ENCODE measurements at places on chromosomes 13 and 19.
A peak's percentile ranks its signal among the peaks of the same experiment; 100 is the strongest.

GRCh38 chr13:81551036-81551435 lies 1210.1 kb upstream of the SPRY2 start:
- DNase-seq = no peak

DNA sequence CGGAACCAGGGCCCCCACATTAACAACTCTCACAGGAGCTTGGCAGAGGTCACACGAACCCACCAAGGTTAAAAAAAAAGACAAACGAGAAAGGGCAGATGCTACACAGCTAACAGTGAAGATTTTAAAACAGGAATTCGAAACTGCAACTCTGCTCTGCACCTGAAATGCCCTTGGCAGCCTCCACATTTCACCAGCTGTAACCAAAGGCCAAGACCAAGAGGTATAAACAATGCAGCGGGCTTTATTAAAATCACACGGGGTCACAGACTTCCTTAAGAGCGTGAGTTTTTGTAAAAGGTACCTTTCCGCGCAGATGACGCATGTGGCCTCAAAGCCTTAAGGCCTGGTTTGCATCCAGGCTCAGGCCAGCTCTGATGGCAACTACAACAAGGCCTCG lies 88.2 kb downstream of the STK24 start:
- DNase-seq = peak; percentile 53

- peak; percentile 30 for DNase-seq
Observed at GRCh38 chr13:33441015-33441414, 155.5 kb upstream of the STARD13 start.

DNA sequence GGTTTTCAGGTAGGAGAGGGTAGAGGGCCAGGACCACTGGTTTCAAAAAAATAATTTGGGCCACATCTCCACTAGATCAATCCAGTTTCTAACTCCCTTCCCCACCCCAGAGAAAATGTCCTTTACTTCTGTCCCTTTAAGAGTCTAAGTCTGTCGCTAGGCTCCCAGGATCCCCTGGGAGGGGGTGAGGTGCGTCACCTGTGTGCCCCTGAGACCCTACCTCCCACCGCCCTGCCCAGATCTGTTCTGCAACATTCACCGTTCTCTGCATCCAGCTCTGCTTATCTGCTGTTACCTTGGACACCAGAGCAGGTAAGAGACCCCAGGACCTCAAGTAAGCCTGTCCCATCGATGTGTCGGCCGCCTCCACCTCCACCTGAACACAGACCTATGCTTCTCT lies at the start of gene GFY:
TSS of gene GFY (plus strand) at position 211 of the 400 bp plus-strand sequence. CDS start 1,043 bp downstream, outside the sequence.
- DNase-seq = no peak

- no peak for DNase-seq
Observed at GRCh38 chr19:51466723-51467122, 8.5 kb upstream of the SIGLEC8 start.

DNA sequence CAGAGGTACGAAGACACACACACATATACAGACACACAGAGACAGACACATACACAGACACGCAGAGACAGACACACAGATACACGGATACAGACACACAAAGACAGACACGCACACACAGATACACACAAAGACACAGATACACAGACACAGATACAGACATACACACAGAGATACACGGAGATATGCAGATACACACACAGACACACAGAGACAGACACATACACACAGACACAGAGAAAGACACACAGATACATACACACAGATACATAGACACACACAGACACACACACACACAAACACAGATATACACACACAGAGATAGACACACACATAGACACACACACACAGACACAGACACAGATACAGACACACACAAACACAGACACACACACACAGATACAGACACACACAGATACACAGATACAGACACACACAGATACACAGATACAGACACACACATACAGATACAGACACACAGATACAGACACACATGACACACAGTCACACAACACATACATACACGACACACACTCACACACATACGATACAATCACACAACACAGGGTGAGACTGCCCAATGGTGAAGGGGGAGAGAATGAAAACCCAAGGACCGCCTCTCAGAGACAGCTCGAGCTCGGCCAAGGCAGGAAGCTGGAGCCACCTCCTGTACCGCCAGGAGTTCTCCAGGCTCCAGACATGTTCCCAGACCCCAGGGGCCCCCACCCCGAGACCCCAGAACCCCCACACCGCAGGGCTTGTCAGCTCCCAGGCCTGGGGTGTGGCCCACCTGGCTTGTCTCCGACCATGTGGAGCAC lies 8.8 kb upstream of the CCER2 start:
- DNase-seq = no peak

- peak; percentile 76 for DNase-seq
Observed at GRCh38 chr19:14361824-14362223, 19.4 kb upstream of the ADGRE5 start.

DNA sequence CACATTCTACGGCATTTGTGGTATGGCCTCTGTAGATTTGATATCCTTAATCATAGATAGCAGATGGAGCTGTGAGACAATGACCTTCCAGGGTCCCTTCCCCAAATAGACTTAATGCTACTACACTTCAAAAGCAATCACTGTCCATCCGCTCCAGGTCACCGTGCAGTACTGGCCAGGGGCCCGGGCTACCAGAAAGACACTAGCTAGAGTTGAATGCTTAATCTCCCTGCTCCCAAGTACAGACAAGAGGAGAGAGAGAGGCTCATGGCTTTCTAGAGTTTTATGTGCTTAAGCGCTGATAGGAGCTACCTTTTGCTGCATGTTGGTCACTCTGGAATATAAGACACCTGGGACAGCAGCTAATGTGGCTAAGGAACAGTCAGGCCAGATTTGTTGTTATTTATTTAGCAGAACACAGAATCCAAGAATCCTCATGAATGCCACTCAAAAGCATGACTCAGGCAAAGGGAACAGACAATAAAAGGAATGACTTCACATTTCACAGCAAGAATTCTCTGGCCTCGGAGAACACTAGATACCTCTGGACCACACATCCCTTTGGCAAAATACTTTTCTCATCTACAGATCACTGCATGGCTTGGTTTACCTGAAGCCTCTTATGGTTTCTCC lies 165.0 kb downstream of the LACC1 start:
- DNase-seq = no peak

DNA sequence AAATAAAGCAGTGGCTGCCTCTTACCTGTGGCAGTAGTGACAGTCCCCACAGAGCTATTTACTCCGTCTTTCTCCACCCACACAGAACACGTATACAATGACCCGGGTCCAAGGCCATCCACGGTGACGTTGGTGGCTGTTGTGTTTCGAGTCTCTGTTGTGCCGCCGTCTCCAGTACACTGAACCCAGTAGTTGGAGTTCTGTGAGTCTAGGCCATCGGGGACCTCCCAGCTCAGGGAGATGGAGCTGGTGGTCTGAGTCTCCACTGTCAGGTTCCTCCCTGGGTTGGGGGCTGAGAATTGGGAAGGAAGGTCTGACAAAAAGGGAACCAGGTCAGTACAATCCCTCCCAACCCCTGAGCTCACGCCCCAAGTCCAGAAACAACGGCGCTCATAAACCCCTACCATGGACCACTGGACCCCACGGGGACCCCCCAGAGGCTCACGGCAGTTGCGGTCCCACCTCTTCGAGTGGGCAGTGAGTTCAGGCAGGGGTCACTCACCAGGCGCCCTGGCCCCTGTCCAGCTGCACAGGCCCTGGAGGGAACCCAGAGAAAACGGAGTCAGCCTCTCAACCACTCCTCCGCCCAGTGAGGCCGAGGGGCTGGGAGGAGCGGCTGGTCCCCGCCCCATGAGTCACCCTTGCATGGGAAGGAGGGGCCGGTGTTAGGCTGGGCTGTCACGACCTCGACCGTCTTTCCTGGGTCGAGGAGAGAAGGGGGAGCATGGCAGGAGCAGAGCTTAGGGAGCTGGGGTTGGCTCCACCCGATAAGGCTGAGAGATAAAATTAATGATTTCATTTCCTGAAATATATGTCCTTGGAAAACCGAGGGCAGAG lies 2.4 kb downstream of the PTPRH start:
- DNase-seq = no peak

GRCh38 chr13:114023716-114024602 lies 50.1 kb upstream of the C13orf46 start:
- no peak for DNase-seq

DNA sequence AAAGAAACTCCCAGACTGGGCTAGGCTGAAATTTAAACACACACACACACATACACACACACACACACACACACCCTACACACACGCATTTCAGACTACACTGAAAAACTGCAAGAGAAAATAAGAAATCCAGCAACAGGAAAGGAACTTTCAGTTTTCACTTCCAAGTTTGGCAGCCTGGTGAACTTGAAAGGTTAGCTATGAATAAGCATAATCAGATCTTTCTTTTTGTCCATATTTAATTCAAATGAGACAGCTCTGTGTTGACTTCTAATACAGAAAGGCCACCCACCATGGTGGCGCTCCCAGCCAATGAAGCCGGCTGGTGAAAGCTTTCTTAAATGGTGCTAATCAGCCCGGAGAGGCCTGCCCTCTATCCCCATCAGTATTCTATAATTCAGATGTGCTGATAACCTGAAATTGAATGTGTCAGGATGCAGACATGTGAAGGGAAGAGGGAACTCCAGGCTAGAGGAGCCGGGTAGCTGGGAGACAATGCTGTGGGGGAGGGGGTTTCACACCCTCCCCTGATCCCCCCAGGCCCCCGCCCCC lies 108.3 kb upstream of the ZNF536 start:
- DNase-seq = no peak

DNA sequence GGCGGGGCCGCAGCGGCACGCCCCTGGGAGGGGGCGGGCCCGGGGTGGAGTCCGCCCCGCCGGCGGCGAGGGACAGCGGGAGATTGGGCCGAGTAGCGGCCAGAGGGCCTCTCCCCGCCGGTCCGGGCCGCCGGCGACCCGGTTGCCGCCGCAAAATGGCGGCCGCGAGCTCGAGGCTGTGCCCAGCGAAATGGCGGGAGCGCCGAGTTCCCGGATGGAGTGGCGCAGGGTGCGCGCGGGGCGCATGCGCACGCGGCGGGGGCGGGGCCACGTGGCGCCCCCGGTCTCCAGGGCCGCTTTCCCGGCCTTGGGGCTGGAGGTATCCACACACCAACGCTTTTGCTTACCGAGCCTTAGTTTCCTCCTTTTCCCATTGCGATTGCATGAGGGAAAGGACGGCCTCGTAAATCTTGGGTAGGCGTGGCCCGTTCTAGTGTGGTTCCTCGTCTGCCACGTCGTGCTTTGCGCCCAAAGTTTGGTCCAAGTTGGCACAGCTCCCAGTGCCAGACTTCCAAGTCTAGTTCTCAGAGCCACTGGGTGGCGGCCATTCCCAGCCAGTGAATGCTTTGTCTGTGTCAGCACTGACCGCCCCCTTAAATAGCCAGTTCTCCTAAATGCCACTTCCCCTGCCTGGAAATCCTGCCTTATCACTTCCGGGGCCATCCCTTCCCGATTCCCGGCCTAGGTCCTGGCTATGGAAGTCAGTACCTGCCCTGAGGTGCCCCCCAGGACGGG lies 513 bp downstream of the CIRBP start:
- peak; percentile 92 for DNase-seq

DNA sequence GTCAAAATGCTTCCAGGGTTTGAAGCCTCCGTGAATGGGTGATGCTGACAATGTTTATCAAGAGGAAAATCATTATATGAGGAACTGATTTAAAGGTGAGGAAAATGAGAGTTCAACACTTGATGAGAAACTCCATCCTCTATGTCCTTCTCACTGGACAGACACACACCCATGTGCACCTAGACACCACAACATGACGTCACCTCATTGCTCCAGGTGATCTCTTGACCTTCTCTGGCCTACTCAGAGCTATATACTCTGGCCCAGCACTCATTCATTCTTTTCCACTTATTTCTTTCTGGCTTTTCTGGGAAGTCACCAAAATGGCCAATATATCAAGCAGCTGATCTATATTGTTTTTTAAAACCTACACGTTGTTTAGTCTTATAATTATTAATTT lies 778.7 kb upstream of the PCDH20 start:
- DNase-seq = no peak

GRCh38 chr13:63436325-63436668 lies 2020.6 kb upstream of the PCDH20 start:
- no peak for DNase-seq

DNA sequence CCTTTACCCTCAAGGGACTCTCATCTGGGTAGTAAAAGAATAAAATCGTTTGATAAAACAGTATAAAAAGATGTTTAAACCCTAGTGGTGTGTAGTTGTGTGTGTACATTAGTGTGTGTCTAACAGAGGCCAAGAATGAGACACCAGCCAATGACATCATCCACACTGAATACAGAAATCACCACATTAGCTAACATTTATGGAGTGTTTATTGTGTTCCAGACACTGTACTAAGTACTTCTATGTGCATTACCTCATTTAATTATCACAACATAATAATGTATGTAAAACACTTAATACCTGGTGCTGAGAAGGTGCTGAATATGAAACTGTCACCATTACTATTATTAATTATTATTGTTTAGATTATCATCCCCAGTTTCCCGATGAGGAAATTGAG lies 49.1 kb upstream of the UQCRFS1 start:
- no peak for DNase-seq

DNA sequence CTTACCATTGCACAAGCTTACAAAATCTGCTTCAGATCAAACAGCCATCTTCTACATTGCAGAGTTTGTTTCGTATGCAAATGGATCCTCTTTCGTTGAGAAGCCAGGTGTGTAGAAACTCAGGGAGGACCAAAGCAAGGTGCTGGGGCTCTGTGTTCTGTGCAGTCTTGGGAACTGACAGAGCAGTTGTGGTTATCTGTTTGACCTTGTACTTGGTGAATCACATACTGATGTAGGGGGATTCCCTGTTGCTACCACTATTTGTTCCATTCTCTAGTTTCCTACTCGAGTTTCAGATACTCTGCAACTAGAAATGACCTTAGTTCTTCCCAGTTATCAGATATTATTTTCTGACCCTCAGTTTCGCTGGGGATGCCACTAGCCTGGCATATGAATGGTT lies 95.2 kb upstream of the CLDN10 start:
- DNase-seq = peak; percentile 91

GRCh38 chr19:1286487-1287353 lies 1.0 kb downstream of the EFNA2 start:
- no peak for DNase-seq

DNA sequence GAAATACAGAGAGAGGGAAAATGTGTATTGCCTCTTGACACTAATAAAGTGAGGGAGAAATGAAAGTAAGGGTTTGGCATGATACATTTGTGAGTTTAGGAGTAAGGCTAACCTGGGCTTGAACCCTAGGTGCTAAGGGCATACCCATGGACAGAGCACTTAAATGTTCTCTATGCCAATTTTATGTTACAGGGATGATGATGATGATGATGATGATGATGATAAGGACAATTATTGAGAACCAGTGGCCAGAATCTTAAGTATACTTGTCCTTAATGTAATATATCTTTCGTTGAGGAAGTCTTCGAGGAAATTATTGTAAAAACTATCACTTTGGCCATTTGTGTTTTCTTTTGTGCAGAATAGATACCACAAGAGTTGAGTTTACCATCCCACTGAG lies 33.2 kb downstream of the DPY19L3 start:
- no peak for DNase-seq

Measured in GM12865 (cell line).